Prostate gland (tissue), 2 donors: ENCODE measurements at places on chromosomes 12 and 14.
A peak's percentile ranks its signal among the peaks of the same experiment; 100 is the strongest.

DNA sequence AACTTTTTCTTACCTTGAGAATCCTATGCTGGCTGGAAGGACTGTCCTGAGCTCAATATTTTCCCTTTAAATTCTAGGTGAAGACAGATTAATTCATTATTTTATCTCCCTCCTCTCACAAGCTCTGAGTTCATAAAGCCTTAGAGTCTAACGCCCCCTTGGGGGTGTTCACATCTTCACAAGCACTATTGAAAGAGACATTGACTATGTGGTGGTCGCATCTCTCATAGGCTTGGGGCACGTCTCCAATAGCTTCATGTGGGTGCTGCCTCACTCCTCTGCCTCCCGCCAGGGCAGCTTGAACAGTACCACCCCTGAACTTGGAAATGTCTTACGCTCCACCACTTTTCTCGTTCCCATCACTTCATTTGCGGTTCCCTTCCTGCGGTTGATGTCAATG is 106.2 kb downstream of the UNC79 start:
- DNase-seq = no peak

GRCh38 chr12:22993609-22994315 is 368.8 kb downstream of the ETNK1 start:
- no peak for DNase-seq

- DNase-seq = no peak
Observed at GRCh38 chr14:104383088-104383995, 196.2 kb upstream of the C14orf180 start.

DNA sequence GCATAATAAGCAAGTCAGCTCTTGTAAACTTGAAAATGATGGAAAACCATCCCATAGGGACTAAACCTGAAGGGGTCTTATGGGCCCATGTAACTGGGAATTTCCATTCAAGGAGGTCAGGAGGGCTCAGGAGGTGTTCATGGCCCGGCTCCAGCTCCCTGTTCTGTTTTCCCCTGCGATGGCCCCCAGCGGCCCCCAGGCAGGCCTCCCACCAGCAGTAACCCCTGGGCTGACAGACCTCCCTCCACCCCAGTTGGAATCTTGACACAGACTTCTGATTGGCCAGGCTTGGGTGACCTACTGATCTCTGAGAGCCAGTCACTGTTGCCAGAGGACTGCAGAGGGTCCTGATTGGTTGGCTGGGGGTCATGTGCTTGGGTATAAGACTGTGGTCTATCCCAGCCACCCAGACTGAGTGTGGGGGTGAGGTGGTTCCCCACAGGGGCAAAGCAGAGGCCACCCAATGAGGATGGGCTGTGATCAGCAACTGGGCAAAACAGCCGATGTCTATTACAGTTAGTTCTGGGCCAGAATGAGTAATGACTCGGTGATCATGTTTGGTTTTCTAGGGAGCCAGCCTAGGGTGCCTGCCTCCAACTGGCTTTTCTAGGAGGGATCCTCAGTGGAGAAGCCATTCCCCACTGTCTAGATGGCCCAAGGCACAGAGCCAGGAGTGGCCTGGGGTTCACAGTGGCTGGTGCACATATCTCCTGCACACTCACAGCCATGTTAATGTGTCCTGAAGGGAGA is 27.0 kb downstream of the RHOF start:
- no peak for DNase-seq

- DNase-seq = no peak
Observed at GRCh38 chr12:15962760-15963159, 51.6 kb downstream of the DERA start.

DNA sequence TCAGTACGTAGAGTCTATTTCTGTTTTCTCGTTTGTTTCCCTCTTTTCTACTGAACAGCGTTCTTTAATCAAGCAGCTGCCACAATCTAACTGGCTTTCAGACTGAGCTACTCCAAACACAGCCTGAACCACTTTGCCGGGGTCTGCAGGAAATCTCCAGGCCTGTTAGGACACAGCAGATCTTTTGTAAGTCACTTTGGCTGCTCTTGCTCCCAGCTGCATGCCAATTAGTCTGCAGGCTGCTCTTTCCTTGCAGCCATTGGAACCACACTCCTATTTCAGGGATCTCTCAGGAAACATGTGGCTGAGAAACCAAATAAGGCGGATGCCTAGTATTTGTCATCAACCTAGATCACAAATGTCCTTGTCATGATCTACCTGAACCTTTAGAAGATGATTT is 73.6 kb downstream of the TMTC1 start:
- DNase-seq = no peak

- no peak for DNase-seq
Observed at GRCh38 chr12:47785036-47785886, 12.2 kb downstream of the SLC48A1 start.

- DNase-seq = no peak
Observed at GRCh38 chr14:88552876-88553275, 1.9 kb downstream of the PTPN21 start.

DNA sequence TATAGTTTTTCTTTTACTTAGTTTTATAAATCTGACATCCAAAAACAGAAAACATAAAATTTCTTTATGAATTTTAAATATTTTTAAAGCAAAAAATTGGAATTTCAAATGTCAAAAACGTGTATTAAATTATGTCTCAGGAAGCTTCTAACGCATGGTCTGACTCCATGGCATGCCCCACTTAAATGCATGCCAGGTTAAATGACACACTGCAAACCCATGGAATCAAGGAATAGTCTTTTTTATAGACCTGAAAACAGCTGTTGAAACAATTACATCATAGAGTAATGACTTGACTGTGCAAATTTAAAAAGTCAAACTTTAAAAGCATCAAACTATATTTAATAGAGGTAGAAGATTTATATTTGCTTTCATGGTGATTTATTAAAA is 96.1 kb upstream of the DACT1 start:
- DNase-seq = no peak

GRCh38 chr12:74980510-74980909 is 229.1 kb downstream of the KCNC2 start:
- DNase-seq = peak; percentile 72

DNA sequence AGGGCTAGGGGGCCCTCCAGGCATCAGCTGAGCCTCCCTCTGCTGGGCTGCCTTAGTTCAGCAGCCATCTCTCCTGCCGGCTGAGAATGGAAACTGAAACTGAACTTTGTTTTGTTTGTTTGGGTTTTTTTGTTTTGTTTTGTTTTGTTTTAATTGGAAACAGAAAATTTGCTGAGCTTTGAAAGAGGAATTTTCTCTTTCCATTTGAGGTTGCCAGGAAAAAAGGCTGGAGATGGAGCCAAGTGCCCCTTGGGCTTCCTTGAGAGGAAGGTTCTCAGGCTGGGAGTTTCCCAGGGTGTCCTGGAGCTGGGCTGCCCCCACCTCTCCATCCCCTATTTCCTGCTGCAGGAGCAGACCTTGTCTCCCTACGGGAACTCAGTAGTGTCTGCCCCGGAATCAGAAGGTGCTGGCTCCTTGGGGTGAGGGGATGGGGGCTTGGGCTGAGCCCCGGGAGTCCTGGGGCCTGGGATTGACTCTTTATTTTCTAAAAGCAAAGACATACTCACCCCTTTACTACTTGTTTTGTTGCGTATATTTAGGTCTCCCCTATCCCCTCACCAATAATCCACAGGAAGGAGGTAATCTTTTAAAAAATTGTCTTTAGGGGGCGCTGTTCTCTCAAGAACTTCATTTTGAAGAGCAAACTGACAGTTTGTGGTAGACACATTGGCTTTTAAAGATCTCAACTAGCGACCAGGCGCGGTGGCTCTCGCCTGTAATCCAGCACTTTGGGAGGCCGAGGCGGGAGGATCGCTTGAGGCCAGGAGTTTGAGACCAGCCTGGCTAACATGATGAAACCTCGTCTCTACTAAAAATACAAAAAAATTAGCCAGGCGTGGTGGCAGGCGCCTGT is 21.3 kb upstream of the OASL start:
- DNase-seq = no peak

- no peak for DNase-seq
Observed at GRCh38 chr14:58272588-58273372, 25.6 kb upstream of the ARID4A start.

GRCh38 chr12:80821513-80822000 is 104.8 kb downstream of the MYF5 start:
- no peak for DNase-seq

DNA sequence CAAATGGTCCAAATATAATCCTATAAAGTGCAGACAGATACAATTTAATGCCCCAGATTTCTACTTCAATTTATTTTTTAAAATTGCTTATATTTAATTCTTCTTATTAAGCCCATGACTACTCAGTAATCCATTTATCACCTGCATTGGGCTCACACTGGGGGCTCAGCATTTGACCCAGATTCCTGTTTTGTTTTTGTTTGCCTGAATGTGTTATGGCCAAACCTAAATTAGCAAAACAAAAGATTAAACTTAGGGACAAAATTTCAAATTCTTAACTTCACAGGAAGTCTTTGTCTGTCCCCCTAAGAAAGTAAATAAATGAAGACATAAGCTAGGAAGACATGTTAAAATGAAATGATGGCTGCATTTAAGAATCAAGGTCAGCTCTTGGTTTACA is 322.3 kb downstream of the RMST start:
- no peak for DNase-seq

GRCh38 chr12:45235087-45236025 is 19.5 kb downstream of the ANO6 start:
- peak; percentile 40 for DNase-seq

- peak; percentile 50 for DNase-seq
Observed at GRCh38 chr12:3055026-3055703, 22.0 kb upstream of the TSPAN9 start.
